GM19239 (cell line): ENCODE measurements at places on chromosomes 12 and 14.
A peak's percentile ranks its signal among the peaks of the same experiment; 100 is the strongest.

DNA sequence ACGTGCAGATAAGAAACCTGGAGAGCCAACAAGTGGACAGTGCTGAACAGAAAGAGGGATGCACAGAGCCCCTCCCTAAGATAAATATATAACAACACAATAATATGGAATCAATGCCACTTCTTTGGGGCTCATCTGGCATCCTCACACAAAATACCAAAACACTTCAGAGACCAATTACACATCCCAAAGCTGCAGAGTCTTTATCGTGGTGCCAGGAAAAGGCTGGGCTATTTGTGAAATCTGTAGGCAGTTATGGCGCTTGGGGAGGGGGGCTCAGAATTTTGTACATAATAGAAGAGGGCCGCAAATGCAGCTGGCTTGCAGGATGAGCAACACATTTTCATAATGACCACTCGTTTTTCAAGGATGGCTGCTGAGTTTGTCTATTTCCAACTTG, 160.4 kb upstream of the NOS1 start:
- DNase-seq = no peak

DNA sequence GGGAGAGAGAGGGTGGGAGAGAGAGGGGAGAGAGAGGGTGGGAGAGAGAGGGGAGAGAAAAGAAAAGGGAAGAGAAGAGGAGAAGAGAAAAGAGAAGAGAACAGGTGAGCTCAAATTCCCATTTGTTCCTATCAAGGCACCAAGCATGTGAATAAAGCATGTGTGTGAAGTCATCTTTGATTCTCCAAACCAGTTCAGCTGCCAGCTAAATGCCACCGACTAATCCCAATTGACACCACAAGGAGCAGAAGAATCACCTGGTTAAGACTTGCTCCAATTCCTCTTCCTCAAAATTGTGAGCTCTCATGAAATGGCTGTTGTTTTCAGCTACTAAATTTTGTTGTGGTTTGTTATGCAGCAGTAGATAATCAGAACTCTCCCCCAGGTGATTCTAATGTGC, 188.9 kb downstream of the TMX1 start:
- DNase-seq = no peak

- DNase-seq = no peak
These were observed 2.0 kb downstream of the RFLNA start for GRCh38 chr12:124296916-124297351.

GRCh38 chr12:6970096-6970527, 352 bp downstream of the PHB2 start:
- no peak for DNase-seq

DNA sequence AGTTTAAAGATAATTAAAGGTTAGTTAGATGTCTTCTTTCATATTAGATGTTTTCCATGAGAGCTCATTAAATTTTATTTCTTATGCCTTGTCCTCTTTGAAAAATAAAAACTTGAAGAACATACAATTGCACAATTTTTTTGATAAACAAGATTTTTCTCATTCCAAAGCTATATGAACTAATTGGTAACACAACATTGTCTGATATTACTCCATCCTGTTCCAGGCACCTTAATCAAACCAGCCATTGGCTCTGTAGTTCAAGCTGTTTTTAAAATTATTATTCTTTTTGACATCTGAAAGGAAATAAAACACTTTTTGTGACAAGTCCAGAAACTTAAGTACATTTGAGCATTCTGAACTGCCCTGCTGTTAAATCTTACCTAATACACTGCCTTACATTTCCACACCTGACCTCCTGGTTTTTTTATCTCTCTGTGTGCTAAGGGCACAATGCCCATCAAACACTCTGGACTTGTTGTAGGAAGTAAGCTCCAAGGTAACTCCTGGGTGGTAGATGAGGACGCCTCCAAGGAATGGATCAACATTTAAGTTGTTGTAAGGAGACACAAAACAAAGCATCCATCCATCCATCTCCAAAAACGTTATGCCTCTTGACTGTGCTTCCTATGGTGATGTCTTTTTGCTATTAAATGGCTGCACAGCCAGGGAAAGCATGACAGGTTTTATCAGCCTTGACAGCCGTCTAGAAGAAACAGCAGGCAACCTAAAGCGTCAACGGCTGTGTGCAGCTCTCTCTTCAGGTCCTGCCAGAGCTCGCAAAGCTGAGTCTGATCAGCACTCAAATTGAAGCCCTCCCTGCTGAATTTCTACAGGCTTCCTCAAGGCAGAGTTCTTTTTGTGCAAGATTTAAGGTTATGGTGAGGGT, 449.9 kb upstream of the FLRT2 start:
- no peak for DNase-seq

DNA sequence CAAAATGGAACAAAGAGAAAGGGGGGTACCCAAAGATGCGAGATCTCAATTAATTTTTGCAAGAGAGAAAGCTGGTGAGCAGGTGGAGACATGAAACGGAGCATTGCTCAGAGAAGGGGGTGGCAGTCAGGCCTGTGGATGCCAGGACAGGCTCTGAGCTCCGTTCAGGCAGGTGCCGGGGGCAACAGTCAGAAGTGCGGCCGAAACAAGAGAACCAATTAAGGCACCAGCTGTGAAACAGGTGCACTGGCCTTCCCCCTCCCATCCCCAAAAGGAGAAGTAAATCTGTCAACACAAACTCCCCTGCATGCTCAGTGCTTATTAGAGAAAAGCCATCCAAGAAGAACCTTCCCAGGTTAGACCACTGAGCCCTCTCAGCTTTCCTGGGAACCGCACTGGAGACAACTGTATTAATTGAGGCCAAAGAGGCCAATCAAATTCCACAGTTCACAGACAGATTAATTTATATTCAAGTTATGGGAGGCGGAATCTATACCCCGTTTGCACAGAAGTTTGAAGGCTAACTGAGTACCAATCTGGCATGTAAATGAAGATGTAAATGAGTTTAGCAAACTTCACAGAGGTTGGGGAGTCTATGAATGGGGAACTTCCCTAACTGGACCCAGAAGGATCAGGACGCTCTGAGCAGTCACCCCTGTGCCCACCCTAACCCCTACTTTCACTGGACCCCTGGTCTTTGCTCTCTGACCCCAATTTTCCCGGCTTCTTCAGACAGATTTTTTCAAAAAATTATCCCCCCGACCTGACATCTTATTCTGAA, 20.9 kb downstream of the OAS2 start:
- DNase-seq = peak; percentile 44

GRCh38 chr12:118120579-118121363, 15.2 kb upstream of the PEBP1 start:
- peak; percentile 76 for DNase-seq

- no peak for DNase-seq
These were observed 23.7 kb downstream of the VTI1B start for GRCh38 chr14:67650694-67651093.

- no peak for DNase-seq
These were observed 24.1 kb downstream of the PLEKHG7 start for GRCh38 chr12:92726850-92727249.

DNA sequence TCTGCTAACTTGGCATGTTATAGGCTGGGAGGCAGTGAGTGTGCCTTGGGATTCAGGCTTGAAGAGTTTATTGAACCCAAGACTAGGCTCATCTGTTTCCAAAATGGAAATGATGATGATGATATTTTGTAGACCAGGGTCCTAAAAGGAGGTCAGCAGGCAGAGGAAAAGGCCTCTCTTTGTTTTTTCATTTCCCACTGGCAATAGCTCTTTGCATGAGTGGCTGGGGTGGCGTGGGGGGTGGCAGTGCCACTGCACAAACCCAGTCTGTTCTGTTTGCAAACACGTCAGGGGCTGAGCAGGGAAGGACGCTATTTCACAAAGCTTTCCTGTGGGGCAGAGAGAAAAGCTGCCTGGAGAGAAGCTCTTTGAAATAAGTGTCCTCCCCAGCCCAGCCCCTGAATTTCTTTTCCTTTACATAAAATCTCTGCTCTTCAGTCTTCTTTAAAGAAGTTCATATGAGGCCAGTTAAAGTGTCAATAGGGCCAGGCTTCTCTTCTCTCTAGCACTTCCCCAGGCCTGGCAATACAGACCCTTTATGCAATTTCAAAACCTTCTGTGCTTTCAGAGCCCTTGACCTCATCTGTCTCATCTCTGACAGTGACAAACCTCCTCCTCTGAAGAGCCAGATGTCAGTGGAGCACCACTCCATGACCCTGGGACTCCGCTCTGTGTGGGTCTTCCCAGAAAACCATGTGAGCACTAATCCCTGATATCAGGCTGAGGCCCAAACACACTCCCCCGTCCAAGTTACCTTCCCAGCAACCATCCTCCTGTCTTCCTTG, 72.8 kb downstream of the ZNF664 start:
- DNase-seq = no peak

DNA sequence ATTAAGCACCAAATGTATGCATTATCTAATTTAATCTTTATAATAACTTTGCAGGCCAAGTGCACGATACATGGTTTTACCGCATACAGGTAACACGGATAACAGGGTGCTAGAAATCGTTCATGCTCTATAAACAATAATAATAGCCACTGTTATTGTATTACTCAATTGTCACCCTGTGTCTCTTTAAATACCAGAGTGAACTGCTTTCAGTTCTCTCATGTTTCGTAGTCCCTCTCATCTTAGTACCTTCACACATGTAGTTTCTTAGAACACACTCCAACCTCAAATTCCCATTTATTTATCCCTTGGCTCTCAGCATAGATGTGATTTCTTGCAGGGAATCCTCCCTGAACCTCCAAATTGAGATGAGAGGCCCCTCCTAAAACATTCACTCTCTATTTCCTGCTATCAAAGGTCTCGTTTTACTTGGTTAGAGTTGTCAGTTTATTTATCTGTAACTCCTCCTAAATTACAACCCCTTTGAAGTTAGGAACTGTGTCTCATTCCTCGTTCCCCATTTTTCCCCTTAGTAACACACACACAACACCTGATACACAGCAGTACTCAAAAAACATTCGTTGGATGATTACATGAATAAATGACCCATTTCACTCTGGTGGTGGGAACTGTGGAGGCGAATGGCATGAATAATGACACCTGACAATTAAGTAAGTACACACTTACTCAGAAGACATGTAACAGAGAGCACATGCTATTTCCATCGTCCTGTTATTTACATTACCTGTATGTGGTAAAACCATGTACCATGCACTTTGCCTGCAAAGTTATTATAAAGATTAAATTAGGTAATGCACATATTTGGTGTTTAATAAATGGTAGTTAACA, 134.6 kb downstream of the BTG1 start:
- DNase-seq = no peak

DNA sequence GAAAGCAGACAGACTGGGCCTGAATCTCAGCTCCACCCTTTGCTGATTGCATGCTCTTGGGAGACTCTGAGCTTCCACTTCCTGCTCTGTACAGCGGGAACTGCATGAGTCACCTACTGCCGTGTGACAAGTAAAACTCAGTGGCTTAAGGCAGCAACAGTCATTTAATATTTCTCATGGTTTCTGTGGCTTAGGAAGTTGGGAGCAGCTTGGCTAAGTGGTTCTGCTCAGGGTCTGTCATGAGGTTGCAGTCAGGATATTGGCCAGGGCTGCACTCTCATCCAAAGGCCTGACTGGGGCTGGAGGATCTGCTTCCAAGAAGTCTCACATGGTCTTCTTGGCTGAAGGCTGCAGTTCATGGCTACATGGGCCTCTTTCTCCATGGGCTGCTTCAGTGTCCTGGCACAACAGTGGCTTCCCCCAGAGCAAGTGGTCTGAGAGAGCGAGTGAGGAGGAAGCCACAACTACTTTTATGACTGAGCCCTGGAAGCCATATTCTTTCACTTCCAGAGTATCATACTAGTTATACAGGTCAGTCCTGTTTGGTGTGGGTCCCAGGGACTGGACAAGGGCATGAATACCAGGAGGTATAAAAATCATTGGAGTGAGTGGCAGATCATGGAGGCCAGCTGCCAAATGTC, 49.7 kb downstream of the FAM222A start:
- DNase-seq = no peak

DNA sequence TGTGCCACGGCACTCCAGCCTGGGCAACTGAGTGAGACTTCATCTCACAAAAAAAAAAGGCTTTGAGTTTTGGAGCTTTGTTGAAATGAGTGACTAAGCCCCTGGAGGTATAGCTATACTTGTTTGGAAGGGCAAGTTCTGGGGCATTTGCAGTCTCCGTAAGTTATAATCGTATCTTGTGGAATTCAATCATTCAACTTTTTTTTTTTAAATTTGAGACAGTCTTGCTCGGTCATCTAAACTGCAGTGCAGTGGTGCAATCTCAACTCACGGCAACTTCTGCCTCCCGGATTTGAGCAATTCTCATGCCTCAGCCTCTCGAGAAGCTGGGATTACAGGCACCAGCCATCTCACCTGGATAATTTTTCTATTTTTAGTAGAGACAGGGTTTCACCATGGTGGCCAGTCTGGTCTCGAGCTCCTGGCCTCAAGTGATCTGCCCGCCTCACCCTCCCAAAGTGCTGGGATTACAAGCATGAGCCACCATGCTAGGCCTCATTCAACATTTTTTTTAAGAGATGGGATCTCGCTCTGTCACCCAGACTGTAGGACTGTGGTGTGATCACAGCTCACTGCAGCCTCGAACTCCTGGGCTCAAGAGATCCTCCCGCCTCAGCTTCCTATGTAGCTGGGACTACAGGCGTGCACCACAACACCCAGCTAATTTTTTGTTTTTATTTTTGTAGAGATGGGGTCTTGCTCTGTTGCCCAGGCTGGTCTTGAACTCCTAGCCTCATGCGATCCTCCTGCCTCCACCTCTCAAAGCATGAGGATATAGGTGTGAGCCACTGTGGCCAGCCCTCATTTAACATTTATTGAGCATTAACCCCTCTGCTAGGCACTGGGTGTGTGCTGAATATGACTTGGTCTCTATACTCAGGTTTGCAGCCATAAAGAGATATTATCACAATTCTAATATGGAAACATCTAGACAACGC, 133.7 kb upstream of the MAP1LC3B2 start:
- no peak for DNase-seq

DNA sequence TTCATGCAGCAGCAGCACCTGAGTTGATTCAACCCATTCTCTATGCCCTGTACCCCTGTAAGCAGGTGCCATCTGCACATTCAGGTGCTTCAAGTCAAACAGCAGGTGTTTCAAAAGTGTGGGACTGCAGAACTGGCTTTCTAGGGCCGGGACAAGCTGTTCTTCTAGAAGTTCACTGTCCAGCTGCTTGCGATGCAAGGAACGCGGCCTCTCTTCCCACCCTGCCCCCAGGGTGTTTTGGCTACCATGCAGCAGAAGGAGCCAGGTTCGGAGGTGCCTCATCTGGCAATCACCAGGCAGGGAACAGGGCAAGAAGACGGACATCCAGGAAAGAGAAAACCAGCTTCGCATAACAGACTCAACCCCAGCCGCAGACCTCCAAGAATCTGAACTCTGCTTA, 35.2 kb downstream of the TMEM132D start:
- DNase-seq = no peak

- DNase-seq = no peak
These were observed 1.3 kb upstream of the WASHC3 start for GRCh38 chr12:102063069-102063468.

DNA sequence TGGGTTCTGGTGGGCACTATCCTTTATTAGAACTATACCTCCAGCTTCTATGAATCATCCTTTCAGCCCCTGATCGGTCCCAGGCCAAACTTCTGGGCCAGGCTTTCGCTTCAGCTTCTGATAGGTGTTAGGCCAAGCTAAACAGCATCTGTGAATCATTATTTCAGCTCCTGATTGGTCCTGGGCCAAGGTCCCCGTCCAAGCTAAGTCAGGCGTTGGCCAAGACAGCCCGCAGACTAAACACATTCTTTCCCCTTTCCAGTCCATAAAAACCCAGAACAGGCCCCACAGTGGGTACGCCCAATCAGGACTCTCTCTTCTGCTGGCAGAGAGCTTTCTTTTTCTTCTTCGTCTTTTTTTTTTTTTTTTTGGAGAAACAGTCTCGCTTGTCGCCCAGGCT, 1808.9 kb upstream of the SEL1L start:
- no peak for DNase-seq
